Spinal cord (tissue), 10 donors: ENCODE measurements at places on chromosomes 2 and 18. TPM values are rescaled to one million over a fixed set of nuclear protein-coding genes. Genes with fewer than 3 reads are reported as not detected.

GRCh38 chr2:7430421-7430868, 513.2 kb downstream of the RNF144A start:
- no peak for DNase-seq

DNA sequence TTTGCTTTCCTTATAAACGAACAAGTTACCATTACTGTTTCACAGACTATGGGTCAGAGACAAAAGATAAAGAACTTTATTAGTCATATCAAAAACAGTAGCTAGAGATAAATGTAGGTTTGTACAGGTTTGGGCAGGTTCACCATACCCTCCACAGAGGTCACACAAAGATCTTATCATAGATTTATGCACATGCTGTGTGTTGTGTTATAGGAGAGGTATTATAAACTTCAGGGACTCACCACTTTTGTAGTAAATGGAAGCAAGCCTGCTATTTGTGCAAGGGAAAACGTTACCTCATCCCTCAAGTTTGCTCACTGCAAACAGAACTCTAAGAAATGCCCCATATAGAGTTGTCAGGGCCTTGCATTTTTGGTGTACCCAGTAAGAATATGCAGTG, 584.5 kb upstream of the LRRTM1 start:
- no peak for DNase-seq

- DNase-seq, result no peak
Observed at GRCh38 chr18:47602273-47602897, 328.1 kb downstream of the SMAD2 start.

GRCh38 chr2:112833976-112834375, 2.6 kb downstream of the IL1B start:
- DNase-seq, result no peak

DNA sequence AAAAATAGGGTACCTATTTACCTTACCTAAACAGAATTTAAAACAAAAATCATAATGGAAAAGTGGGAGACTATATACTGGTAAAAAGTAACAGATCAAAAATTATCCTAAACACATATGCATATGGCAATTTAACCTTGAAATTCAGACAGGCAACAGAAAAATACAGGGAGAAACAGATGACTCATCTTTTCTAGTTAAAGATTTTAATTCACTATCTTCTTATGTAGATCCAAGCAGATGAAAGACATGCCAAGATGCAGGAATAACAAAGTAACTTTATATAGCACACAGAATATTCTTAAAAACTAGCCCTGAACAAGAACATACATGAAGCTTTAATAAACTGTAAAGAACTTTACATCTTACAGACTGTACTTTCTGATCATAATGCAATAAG, 30.9 kb downstream of the PRPF40A start:
- no peak for DNase-seq

DNA sequence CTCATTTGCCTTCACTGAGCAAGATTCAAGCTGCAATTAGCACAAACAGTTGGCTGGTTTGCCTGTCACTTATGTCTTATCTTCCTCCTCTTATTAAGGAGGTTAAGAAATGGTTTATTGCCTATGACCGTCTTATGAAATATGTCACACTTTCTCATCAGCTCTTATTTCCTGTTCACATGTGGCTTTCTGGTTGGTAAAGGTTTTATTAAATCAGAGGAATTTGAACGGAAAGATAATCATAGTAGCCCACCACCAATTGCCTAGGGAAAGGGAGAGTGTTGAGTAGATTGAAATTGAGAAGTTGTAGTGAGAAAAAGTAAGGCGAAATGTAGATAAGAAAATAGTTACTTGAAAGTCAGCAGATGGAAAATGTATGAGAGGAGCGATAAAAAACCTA, 4.2 kb upstream of the IL1R1 start:
- no peak for DNase-seq

GRCh38 chr2:88737385-88737784, 45.9 kb downstream of the RPIA start:
- DNase-seq, result no peak

TMEM200C gene
- 5.2 TPM for total RNA-seq

MBD1 gene
- total RNA-seq, result 68.7 TPM

GALNT5 gene
- total RNA-seq, result 7.6 TPM
